ENCODE measurements at places on chromosomes 7 and 10. TPM values are rescaled to one million over a fixed set of nuclear protein-coding genes. Genes with fewer than 3 reads are reported as not detected.

MSMB gene
- total RNA-seq = not detected

FAM25A gene
- total RNA-seq = not detected

VPS26A gene
- 28.5 TPM for total RNA-seq

WNT16 gene
- not detected for total RNA-seq

SFRP5 gene
- total RNA-seq = not detected

ANXA8 gene
- total RNA-seq = not detected

MBL2 gene
- total RNA-seq = not detected

NSMCE4A gene
- 46.0 TPM for total RNA-seq

GGCT gene
- 30.6 TPM for total RNA-seq

FFAR4 gene
- not detected for total RNA-seq
